ENCODE measurements at places on chromosomes 3 and 15.

GRCh38 chr3:11379238-11379823 lies 107.1 kb downstream of the ATG7 start:
- peaks cover 13% of the 10 kb centered on the region for H3K4me1 ChIP-seq
- no peak overlapping the region for H3K4me3 ChIP-seq
- no peaks in the 10 kb centered on the region for H3K27me3 ChIP-seq

- no peaks in the 10 kb centered on the region for H3K27me3 ChIP-seq
- no peak for DNase-seq
- H3K27ac ChIP-seq: no peak overlapping the region
Observed at GRCh38 chr3:197132916-197133530, 103.4 kb upstream of the MELTF start.

DNA sequence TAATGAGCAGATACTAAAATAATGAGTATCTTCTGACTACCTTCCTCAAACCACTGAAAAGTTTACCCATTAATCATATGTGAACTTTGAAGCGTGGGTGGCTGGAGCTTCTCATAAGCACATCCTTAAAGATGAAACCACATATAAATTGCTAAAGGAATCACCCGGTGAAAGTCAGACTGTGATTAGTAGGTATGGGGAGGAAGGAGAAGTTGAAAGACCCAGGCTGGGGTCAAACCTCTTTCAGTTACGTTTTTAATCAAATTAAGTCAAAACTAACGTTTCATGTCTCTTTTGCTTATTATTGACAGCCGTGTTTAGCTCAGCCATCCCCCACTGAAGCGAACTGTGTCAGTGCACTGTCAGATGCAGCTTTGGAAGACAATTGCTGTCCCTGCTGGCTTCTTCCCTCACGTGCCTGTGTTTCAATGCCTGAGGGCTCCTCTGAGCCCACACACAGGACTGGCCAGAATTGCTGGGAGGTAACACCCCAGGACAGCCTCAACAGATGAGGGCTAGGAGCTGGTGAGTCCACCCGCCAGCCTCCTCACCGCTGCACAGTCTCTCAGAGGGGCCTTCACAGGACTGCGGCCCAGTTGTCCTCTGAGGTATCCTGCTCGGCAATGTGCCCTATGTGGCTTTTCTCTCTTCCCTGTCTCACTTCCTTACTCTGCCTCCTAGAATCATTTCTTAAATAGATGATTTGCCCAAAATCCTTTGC lies 29.3 kb upstream of the SH3BP5 start:
- H3K27ac ChIP-seq: no peak overlapping the region
- no peaks in the 10 kb centered on the region for H3K4me1 ChIP-seq
- no peak overlapping the region for H3K4me3 ChIP-seq
- H3K27me3 ChIP-seq: no peaks in the 10 kb centered on the region
- DNase-seq: no peak
- H3K36me3 ChIP-seq: no peaks in the 10 kb centered on the region

- no peaks in the 10 kb centered on the region for H3K27me3 ChIP-seq
- no peak overlapping the region for H3K4me3 ChIP-seq
- H3K36me3 ChIP-seq: no peaks in the 10 kb centered on the region
- H3K27ac ChIP-seq: no peak overlapping the region
- DNase-seq: no peak
- no peaks in the 10 kb centered on the region for H3K4me1 ChIP-seq
Observed at GRCh38 chr3:120767106-120767505, 24.6 kb downstream of the GTF2E1 start.

DNA sequence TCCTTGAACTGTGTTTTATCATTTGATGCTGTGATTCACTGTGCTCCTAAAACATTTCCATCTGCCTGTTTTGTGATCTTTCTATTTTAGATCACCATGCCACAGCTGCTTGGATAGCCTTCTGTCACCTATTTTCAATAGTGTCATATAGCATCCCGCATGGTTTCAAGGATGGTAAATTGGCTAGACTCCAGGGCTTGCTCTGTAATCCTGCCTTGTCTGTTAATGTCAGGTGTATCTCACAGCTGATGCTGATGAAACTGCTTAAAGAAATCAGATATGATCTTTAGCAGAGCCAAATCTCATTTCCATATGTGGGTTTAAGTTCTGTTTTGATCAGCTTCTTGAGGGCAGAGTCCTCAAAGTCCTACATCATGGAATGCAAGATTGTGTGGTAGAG lies 182.2 kb downstream of the UBE2E2 start:
- H3K27ac ChIP-seq: no peak overlapping the region
- H3K4me1 ChIP-seq: no peaks in the 10 kb centered on the region
- H3K36me3 ChIP-seq: no peaks in the 10 kb centered on the region
- DNase-seq: no peak
- H3K27me3 ChIP-seq: no peaks in the 10 kb centered on the region

GRCh38 chr3:124800076-124800475 lies 69.8 kb downstream of the UMPS start:
- H3K4me3 ChIP-seq: no peak overlapping the region
- no peaks in the 10 kb centered on the region for H3K4me1 ChIP-seq
- H3K27me3 ChIP-seq: no peaks in the 10 kb centered on the region

DNA sequence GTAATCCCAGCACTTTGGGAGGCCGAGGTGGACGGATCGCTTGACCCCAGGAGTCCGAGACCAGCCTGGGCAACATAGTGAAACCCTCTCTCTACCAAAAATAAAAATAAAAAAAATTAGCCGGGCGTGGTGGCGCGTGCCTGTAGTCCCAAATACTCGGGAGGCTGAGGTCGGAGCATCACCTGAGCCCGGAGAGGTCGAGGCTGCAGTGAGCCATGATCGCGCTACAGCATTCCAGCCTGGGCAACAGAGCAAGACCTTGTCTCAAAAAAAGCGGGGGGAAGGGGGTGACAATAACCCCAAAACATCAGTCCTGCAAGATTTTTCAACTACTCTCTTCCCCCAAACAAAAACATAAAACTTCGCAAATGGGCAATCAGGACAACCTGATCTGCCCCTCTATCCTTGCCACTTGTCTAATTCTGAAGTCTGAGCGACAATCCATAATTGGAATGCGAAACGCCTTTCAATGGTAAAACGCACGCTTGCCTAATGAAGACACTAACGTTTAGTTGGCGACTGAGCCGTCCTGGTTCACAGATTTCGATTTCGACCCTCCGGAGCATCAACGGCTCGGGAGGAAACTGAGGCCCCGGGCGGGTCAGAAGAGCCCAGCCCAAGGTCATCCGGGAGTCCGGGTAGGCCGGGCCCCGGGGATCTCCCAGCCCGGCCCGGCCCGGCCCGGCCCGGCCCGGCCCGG lies 868 bp downstream of the BTBD1 start:
- H3K27me3 ChIP-seq: no peaks in the 10 kb centered on the region
- peaks cover 10% of the 10 kb centered on the region for H3K36me3 ChIP-seq
- H3K27ac ChIP-seq: peak overlapping the region; percentile 94
- H3K4me3 ChIP-seq: peak overlapping the region; percentile 83
- H3K4me1 ChIP-seq: peaks cover 48% of the 10 kb centered on the region

DNA sequence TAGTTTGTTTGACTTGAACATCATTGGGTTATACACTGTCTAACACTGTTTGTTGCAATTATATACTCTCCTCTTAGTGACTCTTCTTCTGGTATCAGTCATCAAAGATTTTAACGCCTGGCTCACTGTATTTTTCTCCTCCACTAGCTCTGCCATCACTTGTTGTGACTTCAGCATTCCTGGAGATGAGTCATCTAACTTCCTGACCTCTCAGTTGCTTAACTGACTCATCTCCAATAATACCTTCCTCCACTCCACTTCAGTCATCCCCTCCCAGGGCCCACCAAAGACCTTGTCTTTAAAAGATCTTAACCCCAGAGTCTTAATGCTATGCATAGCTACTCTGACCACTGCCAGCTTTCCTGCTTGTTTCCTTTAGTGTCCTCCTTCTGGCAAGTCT lies 28.6 kb upstream of the CLSTN2 start:
- H3K27me3 ChIP-seq: no peaks in the 10 kb centered on the region
- H3K36me3 ChIP-seq: no peaks in the 10 kb centered on the region
- no peak overlapping the region for H3K27ac ChIP-seq
- H3K4me3 ChIP-seq: no peak overlapping the region

- no peaks in the 10 kb centered on the region for H3K4me1 ChIP-seq
- no peak for DNase-seq
- no peak overlapping the region for H3K27ac ChIP-seq
- H3K27me3 ChIP-seq: 0 out of 2 replicates have a peak, but pooled peaks cover 2% of the 10 kb centered on the region
- H3K36me3 ChIP-seq: no peaks in the 10 kb centered on the region
Observed at GRCh38 chr15:57881972-57882371, 175.5 kb downstream of the POLR2M start.

DNA sequence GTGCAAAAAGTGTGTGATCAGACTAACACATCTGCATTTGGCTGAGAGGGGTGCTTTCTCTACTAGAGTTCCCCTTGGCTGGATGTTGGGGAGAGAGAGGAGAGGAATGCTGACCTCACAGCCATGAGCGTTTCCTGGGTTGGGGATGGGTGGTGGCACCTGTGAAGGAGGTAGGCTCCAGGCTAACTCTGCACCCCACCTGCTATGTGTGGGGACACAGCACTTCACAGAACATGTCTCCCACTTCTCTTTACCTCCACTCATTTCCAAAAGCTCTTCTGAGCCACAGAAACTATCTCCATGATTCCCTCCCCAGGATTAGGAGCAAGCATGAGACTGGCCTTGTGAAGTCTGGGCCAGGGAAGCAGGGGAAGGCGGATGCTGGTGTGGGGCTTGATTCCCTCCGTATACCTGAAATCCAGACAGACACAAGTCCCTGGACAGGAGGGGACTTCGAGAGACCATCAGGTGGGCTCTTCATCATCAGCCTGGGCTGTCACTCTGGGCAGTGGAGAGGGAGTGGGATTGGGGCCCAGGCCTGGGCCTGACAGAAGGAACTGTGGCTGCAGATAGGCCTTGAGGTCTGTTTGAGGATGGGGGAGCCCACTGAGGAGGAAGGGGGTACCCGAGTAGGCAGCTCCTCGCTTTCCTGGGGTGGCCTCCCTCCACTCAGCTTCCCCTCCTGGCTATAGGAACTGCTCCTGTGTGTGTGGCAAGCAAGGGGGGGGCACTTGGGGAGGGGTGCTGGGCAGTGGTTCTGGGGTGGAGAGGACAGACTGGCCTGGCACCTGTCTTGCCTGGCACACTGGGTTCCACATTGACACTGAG lies 40.7 kb downstream of the FEM1B start:
- H3K27ac ChIP-seq: no peak overlapping the region
- H3K4me1 ChIP-seq: no peaks in the 10 kb centered on the region
- H3K36me3 ChIP-seq: no peaks in the 10 kb centered on the region
- H3K4me3 ChIP-seq: no peak overlapping the region

DNA sequence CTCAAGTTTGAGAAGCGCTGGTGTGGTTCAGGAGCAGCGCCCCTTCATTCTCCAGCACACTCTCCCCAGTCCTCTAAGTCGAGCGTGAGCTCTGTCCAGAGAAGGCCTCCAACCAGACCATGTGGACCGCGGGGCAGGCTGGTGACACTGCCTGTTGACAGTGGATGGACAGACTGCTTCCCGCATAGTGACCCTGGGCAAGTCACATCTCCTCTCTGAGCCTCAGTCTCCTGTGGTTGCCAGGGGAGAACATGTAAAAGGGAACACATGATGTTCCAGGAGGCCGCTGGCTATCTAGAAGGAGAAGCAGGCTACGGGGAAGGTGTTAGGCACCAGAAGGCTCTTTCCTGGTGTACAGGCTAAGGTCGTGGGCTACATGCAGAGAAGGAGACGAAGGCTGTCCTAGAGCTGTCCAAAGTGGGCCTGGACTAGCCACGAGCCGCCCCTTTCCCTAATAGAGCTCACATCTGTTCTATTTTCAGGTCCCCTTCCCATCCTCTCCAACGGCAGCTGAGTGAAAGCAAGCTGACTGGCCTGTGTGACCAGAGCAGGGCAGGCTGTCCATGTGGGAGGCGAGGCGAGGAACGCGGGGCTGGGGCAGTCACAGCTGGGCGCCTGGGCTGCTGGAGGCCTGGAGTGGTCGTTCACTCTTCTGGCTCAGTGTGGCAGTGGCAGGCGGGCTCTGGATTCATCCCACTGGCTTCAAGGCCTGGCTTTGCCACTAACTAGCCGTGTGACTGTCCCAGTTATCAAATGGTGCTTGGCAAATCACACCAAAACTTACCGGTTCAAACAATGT lies 11.1 kb downstream of the ISG20 start:
- no peak for DNase-seq
- H3K4me1 ChIP-seq: peaks cover 6% of the 10 kb centered on the region
- no peaks in the 10 kb centered on the region for H3K36me3 ChIP-seq
- no peak overlapping the region for H3K27ac ChIP-seq
- no peaks in the 10 kb centered on the region for H3K27me3 ChIP-seq

DNA sequence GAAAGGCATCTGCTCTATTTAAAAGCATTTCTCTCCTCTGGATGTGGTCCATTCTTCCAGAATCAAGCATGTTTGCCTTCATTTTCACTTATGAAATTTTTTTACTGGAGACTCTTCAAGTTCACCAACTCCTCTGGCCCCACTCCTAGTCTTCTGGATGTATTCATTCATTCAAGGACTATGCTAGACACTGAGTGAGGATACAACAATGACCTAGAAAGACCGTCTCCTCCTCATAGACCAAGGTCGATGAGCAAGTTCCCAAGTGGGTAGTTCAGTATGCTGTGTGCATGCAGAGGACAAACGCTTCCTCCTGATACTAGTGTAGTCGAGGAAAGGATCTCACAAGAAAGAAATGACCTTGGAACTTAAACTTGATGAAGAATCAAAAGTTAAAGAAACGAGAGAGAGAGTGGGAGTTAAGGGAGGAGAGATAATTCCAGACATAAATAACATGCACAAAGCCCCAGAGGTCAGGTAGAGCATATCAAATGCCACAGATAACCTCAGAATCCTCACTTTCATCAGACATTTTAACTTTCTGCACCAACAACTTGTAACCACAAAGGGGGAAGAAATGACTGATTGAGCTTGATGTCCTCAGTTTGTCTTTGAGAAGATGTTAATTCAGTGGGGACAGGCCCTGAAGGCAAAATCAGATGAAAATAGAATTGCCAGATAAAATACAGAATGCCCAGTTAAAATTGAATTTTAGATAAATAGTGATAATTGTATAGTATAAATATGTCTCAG lies 149.4 kb downstream of the IMPG2 start:
- H3K4me1 ChIP-seq: no peaks in the 10 kb centered on the region
- no peaks in the 10 kb centered on the region for H3K27me3 ChIP-seq
- no peaks in the 10 kb centered on the region for H3K36me3 ChIP-seq
- H3K27ac ChIP-seq: no peak overlapping the region
- DNase-seq: no peak
